Thymus (tissue), 14 donors: ENCODE measurements at places on chromosomes 1 and 21.
A peak's percentile ranks its signal among the peaks of the same experiment; 100 is the strongest.

GRCh38 chr1:151512326-151512725, 1.1 kb downstream of the CGN start:
- no peak for DNase-seq

DNA sequence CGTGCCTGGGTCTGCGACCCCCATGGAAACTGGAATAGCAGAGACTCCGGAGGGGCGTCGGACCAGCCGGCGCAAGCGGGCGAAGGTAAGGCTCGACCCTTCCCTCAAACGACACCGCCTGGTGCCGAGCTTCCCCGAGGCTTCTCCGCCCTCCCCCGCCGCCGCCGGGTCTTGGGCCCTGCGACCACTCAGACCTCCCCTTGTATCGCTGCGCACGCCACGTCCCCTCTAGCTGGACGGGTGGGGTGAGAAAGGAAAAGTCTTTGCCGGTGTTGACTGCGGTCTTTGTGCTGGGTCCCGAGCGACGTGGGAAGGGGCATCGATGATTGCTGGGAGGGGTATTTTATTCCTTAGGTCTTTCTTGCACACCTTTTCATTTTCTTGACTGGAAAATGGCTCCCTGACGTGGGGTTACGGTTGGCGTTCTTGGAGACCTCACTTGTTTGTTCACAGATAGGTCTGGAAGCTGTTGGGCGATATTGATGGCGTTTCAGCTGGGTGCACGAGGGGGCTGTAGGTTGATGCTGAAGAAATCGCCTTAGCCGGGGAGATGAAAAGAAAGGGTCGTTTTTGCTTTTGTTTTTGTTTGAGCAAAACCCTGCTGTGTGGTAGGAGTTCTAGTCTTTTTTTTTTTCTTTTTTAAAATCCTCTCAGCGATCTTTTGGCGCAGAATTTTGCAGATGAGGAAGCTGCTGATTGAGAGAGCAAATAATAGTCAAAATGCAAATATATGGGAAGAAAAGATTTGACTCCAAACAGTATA, 776 bp downstream of the KDM1A start:
- DNase-seq: peak; percentile 43

- no peak for DNase-seq
Observed at GRCh38 chr21:14454016-14455009, 71.4 kb upstream of the HSPA13 start.

- DNase-seq: no peak
Observed at GRCh38 chr1:164667001-164667400, 108.0 kb downstream of the PBX1 start.

DNA sequence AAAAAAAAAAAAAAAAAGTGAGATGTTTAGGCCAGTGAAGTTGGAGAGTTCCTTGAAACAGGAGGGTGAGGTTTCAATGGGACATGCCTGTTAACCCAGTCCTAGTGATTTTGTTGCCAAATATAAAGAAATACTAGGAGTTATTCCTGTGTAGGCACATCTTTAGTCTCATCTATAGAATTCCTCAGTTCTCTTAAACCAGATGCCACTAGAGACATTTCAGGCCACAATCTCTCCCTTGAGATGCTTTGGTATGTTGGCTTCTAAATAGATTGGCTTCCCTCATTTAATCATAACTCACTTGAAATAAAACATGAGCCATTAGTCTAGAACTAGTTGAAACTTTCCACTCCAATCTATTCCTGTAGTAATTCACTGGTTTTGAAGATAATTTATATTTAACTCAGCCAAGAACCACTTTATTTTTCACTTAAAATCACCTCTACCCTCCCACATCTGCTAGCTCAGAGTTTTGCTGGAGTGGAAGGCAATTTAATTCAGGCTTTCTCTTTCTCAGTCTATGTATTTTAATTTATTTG, 29.8 kb downstream of the GPR137B start:
- no peak for DNase-seq

- no peak for DNase-seq
Observed at GRCh38 chr1:67691712-67692111, 6.7 kb downstream of the GADD45A start.

DNA sequence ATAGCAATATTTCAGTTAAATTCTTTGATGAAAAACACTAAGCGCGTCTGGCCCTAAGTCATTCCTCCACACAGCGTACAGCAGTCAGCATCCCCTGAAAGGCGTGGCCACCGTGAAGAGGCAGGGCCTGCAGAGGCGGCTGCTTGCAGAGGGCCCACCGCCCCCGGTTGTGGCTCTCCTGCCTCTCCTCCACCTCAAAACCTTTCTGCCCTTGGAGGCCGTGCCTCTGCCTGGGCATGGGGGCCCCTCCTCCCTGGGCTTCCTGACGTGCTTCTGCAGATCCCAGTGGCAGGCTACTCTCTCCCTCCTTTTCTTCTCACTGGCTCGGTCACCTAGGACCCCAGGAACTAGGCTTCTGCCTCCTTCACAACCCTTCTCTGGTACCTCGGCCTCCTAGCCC, 16.2 kb downstream of the CLSTN1 start:
- DNase-seq: no peak

GRCh38 chr1:36455386-36455785, 5.1 kb upstream of the OSCP1 start:
- no peak for DNase-seq

- no peak for DNase-seq
Observed at GRCh38 chr1:40897513-40897912, 35.4 kb upstream of the CITED4 start.

- DNase-seq: no peak
Observed at GRCh38 chr21:41897047-41897669, 18.0 kb upstream of the PRDM15 start.

- peak; percentile 59 for DNase-seq
Observed at GRCh38 chr1:90721210-90722194, 4.4 kb upstream of the BARHL2 start.

- DNase-seq: no peak
Observed at GRCh38 chr1:170126696-170127095, 19.1 kb upstream of the NTMT2 start.

DNA sequence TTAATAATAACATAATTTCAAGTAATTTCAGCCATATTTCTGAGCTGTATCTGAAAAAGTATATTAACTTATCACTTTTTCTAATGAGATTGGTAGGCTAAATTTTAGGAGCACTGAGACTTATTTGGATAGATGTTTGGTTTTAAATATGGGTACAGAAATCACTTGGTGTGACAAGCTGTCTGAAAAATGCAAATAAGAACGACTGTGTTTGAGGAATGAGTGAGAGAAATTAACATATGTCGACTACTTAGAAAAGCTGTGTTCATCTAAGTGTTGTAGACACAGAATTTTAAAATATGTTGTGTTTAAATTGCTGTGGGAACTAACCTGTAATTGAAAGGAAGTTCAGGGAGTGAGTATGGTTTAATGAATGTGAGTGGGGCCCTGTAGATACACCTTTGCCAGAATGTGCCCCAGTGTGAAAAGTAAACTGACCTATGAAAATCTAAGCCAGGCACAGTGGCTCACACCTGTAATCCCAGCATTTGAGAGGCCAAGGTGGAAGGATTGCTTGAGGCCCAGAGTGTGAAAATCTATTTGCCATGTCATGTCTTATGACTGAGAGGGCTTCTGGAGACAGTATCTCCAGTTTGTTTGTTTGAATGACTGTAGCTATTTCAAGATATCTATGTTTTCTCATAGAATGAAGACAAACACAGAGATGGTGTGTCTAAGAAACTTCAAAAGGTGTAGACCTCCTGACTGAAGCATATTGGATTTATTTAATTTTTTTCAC, 53.8 kb upstream of the LRRC8C start:
- DNase-seq: no peak

DNA sequence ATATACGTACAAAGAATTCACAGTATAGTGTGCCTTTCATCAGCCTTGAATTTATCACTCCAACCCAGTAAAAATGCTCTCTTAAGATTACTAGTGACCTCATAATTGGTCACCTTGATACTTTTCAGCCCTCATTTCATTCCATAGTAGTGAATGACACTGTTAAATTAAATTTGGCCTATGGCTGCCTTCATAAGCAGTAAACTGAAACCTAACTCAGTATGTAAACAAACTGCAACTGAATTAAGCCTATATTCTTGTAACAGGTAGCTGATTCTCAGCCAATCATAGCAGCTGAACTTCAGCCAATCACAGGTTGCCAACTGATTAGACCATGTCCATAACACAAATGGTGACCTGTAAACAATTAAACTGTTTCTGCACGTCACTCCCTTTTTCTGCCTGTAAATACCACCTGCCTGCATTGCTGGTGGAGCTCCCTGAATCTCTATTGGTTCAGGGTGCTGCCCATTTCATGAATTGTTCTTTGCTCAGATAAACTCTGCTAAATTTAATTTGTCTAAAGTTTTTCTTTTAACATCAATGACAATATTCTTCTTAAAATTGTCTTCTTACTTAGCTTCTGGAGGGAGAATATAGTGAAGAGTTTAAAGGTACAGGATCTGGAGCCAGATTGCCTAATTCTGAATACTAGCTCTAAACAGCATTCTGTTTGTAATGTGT, 24.0 kb upstream of the CAMSAP2 start:
- no peak for DNase-seq

GRCh38 chr1:167387251-167387910, 130.9 kb downstream of the CD247 start:
- no peak for DNase-seq

DNA sequence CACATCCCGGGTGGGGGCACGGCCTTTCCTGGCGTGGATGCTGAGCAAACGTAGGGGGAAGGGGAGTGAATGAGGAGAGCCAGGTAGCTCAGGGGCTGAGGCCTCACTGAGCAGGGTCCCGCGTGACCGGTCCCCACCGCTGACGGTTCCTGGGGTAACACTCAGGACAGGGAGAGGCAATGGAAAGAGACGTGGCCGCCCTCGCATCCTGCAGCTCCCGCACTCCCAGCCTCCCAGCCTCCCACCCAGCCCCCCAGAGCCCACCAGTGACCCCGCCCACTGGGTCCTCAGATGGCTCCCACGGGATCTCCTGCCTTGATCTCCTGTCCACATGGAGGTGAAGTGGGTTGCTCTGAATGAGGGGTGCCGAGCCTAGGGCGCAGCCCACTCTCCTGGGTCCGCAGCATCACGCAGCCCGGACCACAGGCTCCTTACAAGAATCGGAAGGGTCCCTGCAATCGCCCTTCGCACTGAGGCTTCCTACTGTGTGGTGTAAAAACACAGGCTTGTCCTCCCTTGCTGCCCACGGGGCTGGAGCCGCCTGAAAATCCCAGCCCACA, 2.4 kb downstream of the TSPEAR start:
- no peak for DNase-seq

GRCh38 chr1:209577346-209577745, 6.2 kb upstream of the CAMK1G start:
- DNase-seq: no peak

- DNase-seq: no peak
Observed at GRCh38 chr1:18011703-18012102, 95.9 kb upstream of the IGSF21 start.

DNA sequence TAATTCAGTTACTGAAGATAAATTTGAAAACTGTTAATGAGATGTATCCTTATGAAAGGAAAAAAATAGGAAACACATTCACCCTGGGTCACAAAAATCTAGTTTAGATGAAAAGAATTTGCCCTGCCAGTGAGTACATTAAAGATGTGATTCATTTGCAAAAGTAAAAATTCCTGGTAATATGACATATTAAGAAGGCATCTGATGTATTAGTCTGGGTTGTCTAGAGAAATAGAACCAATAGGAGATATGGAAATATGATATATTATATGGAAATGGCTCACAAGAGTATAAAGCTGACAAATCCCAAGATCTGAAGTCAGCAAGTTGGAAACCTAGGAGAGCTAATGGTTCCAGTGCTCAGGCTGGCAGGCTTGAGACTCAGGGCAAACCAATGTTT, 153.8 kb downstream of the MRPL39 start:
- no peak for DNase-seq

DNA sequence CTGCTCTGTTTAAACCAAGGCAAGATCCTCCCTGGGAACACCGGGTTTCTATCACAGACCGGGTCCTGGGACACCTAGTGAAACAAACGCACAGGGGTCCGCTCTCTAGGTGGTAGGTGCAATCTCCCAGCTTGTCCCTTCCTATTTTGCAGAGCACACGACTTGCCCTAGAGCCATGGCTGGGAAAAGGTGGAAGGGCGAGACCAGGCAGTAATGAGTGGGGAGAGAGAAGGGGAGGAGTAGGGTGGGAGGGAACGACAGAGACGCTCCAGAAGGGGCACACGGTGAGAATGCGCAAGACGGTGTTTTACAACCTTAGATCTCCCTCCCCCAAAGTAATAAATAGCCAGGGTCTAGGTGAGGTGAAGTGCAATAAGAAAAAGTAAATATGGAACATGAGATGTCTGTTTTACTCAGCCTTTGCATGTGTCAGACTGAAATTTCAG, 9.3 kb upstream of the ARHGAP29 start:
- DNase-seq: no peak
